NCI-H2171 (cell line): ENCODE measurements at places on chromosomes 16 and 17.

GRCh38 chr16:69859105-69859989, 91.8 kb upstream of the CLEC18A start:
- peak; percentile 25 for DNase-seq

DNA sequence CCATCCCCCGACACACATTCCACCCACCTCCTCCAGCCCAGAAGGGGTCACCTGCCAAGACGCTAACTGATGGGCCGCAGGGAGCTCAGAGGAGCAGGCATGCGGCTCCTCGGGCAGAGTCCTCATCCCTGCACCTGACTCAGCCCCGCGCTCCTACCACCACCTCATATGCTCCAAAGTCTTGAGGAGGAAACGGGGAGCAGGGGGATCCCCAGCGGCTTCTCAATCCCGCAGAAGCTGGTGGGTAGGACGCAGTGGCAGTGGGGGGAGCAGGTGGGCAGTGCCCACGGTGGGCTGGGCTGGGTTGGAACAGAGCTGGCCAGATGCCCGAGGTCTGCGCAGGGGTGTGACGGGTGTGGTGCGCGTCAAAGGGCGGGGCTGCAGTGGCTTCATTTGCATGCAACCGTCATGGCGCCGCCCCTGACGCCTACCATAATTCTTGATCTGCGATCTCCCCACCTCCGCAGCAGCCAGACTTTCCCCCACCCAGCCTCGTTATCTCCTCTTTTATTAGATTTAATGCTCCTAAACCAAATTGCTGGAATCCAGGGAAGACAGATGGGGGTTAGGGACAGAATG, 39.0 kb upstream of the EMP2 start:
- peak; percentile 55 for DNase-seq

DNA sequence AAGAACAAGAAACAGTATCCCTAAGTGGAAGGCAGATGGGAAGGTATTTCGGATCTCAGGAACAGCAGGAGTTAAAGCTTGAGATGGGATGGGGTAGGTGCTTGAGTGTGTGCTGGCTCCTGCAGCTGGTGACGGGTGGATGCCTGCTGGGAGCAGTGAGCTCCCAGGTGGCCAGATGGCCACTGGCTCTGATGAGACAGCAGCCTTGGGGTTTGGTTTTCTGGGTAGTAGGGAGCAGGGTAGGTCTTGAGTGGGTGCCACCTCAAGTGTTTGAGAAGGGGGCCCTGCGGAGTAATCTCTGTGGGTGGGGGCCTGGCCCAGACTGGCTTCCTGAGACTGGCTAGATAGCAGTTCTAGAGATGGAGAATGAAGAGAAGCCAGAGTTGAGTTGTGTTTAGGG, 10.3 kb downstream of the EPN2 start:
- DNase-seq = no peak

GRCh38 chr17:39264119-39264518, 38.4 kb upstream of the STAC2 start:
- no peak for DNase-seq

DNA sequence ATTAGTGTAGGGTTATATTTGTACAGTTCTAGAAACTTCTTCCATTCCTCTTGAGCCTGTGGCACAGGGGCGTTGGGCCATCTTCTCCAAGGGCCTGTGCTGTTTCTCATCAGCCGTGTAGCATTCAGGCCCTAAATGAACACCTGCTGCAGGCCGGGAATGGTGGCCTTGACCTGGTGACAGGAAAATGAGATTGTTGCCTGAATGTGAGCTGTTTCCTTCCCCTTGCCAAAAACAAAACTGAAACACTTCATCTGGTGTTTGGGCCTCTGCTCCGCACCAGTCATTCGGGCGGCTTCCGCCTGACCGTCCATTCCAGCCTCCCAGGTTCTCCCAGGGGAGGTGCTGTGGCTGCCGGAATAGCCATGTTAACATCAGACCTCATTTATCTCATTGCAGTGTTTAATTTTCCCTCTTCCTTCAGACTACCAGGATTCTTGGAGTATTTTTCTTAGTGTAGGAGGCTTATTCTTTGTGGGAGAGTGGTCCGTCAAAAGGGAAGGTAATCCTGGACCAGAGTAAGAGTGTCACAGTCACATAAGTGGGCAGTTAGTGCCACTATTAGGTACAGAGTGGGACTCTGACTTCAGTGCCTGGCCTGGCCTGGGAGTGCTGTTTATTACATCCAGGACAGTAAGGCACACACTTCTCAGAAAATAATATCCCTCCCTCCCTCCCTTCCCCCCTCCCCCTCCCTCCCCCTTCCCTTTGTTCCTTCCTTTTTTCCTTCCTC, 61.9 kb downstream of the WWP2 start:
- DNase-seq = no peak

DNA sequence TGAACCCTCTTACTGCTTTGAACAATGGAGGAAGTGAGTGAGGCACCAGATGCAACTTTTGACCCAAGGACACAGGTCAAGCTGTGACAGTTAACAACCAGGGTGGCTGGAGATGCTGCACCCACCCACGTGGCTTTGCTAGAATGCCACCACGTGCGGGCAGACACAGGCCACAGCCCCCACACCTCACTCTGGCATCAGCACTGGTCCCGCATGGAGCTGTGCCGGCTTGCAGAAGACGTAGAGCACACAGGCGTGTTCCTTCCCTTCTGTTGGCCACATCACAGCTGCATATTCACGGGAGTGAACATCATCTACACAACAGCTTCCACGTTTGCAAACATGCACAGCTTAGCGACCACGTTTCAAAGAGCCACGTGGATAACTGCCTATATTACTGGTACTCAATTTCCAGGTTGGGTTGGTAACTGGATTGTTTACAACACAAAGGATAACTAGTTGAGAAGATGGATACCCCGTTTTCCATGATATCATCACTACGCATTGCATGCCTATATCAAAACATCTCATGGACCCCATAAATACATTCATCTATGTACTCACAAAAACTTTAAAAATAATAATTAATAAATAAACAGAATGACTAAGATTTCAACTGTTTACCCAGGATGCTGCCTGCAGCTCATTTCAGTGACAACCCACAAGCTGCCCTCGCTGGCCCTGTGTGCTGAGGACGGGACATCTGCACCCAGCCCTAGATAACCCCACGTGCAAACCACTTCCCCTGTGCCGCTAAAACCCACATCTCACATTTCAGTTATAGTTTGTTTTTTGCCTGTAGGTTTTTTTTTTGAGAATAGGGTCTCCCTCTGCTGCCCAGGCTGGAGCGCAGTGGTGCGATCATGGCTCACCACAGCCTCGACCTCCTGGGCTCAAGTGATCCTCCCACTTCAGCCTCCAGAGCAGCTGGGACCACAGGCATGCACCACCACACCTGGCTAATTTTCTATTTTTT, 132.0 kb downstream of the ANKRD11 start:
- no peak for DNase-seq

- peak; percentile 20 for DNase-seq
Observed at GRCh38 chr16:47375423-47375822, 85.4 kb downstream of the ITFG1 start.

DNA sequence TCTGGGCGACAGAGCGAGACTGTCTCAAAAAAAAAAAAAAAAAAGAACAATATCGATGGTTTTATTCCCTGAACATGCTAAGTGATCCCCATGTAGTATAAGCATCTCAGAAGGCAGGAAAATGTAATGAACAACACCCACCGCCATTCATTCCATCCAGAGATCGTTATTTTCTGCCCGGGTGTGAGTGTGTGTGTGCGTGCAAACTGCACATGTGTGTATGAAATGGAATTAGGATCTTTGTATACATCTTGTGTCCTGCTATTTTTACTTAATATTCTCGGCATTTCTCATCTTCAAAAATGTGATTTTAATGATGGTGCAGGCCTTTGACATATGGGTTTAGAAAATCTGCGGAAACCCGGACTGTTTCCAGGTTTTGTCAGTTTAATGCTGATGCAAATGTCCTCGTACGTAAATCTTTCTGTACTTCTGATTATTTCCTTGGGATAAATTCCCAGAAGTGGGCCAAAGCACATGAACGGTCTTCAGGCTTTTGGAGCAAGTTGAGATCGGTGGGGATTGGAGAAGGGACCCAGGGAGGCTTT, 254.8 kb downstream of the SEC14L1 start:
- DNase-seq = no peak

- DNase-seq = peak; percentile 43
Observed at GRCh38 chr16:88208112-88208511, 174.6 kb upstream of the ZNF469 start.

DNA sequence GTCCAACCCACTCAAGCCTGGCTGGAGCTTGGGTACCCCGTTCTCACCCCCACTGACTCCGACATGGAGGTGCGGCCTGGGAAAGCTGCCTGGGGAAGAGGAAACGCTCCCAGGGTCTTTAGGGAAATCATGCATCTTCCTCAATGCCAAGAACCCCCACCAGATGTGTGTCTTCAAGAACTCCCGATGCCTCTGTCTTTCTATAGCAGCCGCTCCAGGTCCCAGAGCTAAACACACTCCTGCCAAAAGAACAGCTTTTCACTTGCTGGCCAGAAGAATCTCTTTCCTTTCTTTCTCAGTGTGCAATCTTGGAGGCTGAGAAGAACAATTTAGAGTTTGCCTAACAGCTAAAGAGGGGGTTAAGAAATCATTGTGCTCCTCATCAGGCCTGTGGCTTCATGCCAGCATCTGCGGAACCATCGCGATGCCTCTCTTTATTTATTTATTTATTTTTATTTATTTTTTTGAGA, 41.1 kb upstream of the MTSS2 start:
- no peak for DNase-seq

GRCh38 chr16:27991876-27992275, 71.6 kb downstream of the GSG1L start:
- no peak for DNase-seq
